Activated CD8-positive, alpha-beta memory T cell treated with anti-CD3 and anti-CD28 coated beads for 1 hour (primary cell): ENCODE measurements at places on chromosomes 7 and 10.
A peak's percentile ranks its signal among the peaks of the same experiment; 100 is the strongest.

- no peak for DNase-seq
Measured at GRCh38 chr10:123166618-123167017, 12.4 kb downstream of the BUB3 start.

GRCh38 chr7:37765872-37766525 lies 82.4 kb upstream of the NME8 start:
- no peak for DNase-seq

GRCh38 chr7:99614495-99614894 lies 2.3 kb upstream of the ZSCAN25 start:
- no peak for DNase-seq

DNA sequence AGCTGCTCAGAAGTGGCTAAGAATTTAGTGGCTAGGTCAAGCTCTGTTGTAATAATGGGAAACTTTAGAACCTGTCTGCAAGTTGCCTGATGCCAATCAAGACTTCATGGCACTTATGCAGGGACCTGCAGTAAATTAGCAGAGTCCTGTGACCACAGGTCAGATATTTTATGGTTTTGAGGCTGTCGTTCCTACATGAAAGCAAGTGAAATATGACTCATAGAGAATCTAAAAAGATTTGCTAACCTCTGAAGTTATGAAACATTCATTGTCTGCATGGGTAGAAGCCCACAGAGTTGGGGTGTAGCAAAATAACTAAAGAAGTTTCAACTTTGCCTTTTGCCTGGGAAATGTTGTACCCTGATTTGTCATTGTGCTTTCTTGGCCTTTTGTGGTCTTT lies 32.3 kb downstream of the SLC39A12 start:
- no peak for DNase-seq

- no peak for DNase-seq
Measured at GRCh38 chr10:62794306-62794705, 10.2 kb upstream of the ADO start.

DNA sequence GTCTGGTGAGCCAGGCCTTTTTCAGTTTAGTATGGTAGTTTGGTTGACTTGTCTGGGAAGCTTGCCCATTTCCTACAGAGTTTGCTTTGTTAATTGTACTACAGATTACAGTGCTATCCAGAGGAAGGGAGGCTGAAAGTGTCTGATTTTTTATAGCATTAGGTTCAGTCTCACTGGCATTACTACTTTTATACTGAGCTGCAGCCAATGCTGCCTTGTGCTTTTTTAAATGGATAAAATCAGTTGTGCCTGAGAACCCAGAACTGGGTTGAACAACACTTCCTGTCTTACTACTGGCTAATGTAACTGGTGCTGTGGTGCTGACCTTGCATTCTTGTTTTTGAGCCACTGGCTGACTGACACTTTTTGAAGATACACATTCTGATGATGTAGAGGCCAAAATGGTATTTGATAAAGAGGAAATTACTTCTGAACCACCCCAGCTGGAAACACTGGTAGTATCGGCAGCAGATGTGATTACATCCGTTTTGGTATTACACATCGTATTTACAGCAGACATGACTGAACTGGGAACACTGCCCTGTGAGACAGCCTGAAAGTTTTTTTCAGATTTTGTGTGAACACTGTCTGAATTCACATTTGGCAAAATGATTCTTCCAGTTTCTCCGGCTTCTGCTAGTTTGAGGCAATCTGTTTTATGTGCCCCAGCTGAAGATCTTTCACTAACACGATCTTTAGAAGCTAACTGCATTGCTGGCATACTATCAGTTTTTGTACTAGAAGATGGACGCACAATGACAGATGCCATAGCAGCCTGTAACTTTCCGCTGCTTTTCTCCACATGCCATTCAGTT lies 74.1 kb downstream of the NRBF2 start:
- DNase-seq: no peak

DNA sequence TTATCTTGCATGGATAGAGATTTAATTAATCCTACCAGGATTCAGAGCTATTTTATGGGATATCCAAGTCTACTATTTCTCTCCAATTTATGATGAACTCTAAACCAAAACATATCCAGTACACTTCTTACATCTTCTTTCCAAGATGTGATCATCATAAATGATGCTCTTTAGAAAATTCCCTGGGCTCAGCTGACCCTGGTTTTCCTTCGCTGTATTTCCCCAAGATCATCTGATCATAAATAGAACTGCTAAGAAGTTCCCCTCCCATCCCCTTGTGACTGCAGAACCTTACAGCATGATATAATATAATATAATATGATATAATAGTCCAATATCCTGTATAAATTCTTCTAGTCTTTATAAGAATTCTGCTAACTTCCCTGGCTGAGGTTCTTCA lies 114.6 kb upstream of the LYZL2 start:
- no peak for DNase-seq

GRCh38 chr7:24885716-24886115 lies 94.3 kb downstream of the OSBPL3 start:
- no peak for DNase-seq

DNA sequence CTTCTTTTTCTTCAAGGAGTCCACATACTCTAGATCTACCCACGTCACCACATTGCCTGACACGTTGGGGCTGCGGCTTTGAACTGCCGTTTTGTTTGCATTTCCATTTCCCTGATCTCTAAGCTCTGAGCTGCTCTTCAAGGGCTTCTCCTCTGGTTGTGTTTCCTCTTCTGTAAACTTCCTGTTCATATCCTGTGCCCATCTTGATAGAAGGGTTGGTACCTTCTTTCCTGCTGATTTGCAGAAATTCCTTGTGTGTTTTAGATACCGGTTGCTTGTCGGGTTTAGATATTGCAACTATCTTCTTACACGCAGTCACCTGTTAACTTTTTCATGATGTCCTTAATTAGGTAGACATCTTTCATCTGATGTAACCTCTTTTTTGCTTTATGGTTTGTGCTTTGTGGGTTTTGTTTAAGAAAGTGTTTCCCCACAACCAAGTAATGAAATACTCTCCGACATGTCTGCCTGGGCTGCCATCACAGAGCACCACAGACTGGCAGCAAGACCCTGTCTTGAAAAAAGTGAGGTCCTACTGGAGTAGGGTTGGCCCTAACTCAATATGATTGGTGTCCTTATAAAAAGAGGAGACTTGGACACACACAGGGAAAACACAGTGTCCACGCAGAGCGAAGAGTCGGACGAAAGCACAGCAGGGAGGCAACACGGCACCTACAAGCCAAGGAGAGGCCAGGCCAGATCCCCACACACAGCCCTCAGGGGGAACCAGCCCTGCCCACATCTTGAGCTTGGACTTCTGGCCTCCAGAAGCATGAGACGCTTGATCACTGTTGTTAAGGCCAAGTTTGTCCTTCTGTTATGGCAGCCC lies 99.1 kb upstream of the PDGFA start:
- DNase-seq: peak; percentile 61

DNA sequence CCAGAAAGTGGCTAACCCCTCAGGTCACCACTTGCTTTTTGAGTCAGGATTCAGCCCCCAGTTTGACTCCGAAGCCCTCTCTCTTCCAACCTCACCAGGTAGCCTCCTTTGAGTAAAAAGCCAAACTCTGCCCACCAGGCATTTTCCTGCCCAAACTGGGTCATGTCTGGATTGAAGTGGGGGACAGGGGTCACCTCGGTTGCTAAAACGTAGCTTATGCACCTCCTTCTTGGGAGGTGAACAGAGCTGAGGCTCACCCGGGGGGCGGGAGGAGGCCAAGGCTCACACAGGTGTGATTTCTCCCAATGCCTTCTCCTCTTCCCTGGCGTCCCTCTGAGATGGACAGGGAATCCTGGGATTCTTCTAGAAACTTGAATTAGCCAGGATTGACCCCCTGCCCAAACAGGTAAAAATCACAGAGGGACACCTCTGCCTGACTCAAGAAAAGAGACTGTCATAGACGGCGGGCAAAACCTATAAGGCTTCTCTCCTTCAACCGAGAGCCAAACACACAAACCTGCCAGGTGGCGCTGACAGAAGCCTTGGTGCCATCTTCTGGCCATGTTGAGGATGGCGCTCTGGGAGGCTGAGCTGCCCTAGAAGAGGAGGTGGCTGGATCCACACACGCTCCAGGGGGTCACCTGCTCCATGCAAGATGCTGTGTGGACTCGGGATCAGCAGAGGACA lies 51.6 kb downstream of the PRLHR start:
- no peak for DNase-seq

- DNase-seq: no peak
Measured at GRCh38 chr7:87797798-87798403, 78.3 kb downstream of the SLC25A40 start.

DNA sequence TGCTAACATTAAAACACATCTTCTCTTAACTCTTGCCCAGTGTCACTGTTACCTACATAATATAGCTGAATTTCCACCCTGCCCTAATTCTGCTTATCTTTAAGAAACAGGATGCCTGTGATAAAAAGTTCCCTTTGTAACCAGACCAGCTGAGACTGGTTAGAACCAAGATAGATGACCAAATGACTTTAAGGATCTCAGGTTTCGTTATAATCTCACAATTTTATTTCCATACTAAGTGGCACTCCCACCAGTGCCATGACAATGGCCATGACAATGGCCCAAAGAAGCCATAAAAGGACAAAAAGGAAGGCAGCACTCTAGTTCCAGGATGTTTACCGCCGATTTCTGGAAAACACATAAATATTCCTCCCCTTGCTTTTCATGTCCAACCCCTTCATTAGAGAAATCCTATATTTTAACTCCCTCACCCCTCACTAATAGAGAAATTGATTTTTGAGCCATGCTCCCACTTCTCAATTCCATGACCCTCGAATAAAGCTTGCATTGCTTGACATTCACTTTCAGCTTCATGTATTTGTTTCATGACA lies 126.1 kb downstream of the ELAPOR2 start:
- no peak for DNase-seq

DNA sequence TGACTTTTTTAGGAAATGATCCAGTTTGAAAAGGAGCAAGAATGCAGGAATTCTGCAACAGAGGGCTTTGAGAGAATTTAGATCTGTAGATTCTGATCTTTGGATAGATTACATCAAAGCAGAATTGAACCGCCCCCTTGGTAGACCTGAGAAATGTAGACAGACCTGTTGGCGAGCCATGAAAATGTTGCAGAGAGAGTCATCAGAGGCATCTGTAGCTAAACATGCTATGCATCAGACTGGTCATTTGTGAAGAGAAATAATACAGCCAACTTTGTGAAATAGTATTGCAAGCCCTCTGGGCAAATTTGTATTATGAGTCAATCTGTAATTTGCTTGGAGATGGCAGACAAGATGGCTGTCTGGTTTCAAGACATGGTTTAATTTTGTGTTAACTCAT lies 4.3 kb upstream of the C1GALT1 start:
- DNase-seq: no peak

- DNase-seq: no peak
Measured at GRCh38 chr7:80703272-80703671, 64.8 kb downstream of the CD36 start.

DNA sequence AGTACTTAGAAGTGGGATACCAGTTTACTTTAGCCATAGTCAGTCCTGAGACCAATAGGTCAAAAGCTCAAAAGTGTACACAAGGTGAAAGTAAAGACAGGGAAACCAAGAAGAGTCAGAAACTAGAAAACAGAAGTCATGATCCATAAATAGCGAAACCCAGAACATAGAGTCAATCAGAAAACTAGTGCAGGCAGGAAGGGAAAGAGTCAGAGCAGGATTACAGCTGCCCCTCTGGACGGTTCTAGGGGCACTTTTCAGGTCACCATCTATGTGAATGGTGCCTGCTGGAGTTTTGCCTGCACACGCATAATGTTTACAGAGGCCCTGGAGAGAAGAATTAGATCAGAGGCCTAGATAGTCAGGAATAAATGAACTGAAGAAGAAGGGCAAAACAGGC lies 22.4 kb upstream of the DMTF1 start:
- no peak for DNase-seq

GRCh38 chr7:30430276-30430675 lies 48.3 kb downstream of the NOD1 start:
- no peak for DNase-seq

- DNase-seq: no peak
Measured at GRCh38 chr10:48749254-48749787, 64.6 kb downstream of the WDFY4 start.

- DNase-seq: no peak
Measured at GRCh38 chr7:141042222-141043193, 27.8 kb upstream of the MRPS33 start.

DNA sequence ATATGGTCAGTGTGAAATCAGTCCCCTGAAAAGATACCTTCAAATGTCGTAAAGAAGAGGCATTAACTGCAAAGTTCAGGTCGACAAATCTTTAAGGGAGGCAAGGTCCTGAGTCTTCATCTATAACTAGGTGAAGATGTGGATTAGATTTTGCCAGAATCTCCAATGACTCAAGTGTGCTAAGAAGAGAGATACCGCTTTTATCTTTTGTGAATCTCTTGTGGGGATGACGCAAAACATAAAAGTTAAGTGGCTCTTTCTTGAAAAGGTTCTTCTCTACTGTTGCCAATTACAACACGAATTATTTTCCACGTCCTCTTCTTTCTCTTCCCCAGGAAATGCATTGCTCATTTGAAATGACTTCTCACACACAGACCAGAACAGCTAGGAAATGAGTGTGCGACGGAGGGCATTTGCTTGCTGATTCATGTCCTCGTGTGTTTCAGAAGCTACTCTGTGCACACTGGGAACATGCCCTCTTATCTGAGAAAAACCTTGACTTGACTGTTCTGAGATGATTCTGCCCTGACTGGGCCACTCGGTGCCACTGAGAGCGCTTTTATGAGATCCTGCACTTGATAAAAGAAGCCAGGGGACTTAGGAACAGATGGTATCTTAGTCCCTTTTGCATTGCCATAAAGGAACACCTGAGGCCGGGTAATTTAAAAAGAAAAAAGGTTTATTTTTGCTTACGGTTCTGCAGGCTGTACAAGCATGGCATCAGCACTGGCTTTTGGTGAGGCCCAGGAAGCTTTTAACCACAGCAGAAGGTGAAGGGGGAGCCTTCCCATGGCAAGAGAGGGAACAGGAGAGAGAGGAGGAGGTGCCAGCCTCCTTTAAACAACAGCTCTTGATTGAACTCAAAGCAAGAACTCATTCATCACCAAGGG lies 169.5 kb upstream of the PFKP start:
- no peak for DNase-seq

DNA sequence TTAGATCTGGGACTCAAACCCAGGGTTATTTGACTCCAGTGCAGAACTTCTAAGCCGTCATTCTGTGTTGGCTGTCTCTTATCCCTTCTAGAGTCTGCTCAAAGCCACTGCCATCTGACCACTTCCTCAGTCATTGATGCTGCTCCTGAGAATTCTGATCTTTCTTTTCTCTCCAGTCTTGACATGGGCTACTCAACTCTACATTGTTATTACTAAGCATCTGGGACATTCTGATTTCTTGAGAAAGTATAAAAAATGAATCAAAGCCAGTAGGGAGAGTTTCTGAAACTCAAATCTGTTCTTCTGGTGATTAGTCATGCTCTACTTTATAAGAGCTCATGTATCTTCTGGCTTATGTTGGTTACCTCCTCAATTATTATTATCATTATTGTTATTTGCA lies 48.7 kb downstream of the ANK3 start:
- no peak for DNase-seq

- peak; percentile 6 for DNase-seq
Measured at GRCh38 chr7:129376076-129376777, 58.0 kb upstream of the STRIP2 start.

- no peak for DNase-seq
Measured at GRCh38 chr7:28955356-28955717, 2.8 kb downstream of the TRIL start.
